ENCODE measurements at places on chromosomes 1 and 21. TPM values are rescaled to one million over a fixed set of nuclear protein-coding genes. Genes with fewer than 3 reads are reported as not detected.

Gene CFHR2
- total RNA-seq: not detected

Gene CDCP2
- not detected for total RNA-seq

Gene OR6N1
- total RNA-seq: not detected

Gene CERS2
- total RNA-seq: 113 TPM

DNA sequence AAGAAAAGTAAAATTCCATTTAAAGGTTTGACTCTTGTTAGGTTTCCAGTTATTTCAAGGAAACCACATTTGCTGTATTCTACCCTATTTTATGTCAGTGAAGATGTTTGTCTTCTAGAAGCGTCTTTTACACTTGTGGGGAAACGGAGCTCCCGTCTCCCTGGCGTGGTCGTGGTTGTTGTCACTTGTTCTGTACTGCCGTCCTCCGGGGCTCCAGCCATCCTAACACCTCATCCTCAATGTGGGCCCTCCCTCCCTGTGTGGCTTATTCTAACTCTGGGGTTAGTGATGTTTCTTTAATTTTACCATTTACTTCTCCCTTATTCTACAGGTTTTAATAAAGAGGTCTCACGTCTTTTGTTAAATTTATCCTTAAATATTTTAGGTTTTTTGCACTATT, 52.7 kb upstream of the DIP2A start:
- DNase-seq: no peak
- no peaks in the 10 kb centered on the region for H3K4me1 ChIP-seq
- no peaks in the 10 kb centered on the region for H3K36me3 ChIP-seq
- H3K4me3 ChIP-seq: no peak overlapping the region
- no peaks in the 10 kb centered on the region for H3K27me3 ChIP-seq
- no peak overlapping the region for H3K27ac ChIP-seq

- DNase-seq: no peak
- no peaks in the 10 kb centered on the region for H3K27me3 ChIP-seq
- no peak overlapping the region for H3K4me3 ChIP-seq
- H3K27ac ChIP-seq: no peak overlapping the region
Measured at GRCh38 chr1:43044572-43045361, 86.1 kb upstream of the SLC2A1 start.

GRCh38 chr1:7566417-7567375, 204.4 kb upstream of the VAMP3 start:
- H3K27ac ChIP-seq: no peak overlapping the region
- H3K27me3 ChIP-seq: peaks cover 37% of the 10 kb centered on the region
- H3K36me3 ChIP-seq: no peaks in the 10 kb centered on the region
- no peak overlapping the region for H3K4me3 ChIP-seq
- H3K4me1 ChIP-seq: no peaks in the 10 kb centered on the region

- H3K4me1 ChIP-seq: no peaks in the 10 kb centered on the region
- no peaks in the 10 kb centered on the region for H3K27me3 ChIP-seq
- H3K4me3 ChIP-seq: no peak overlapping the region
- no peaks in the 10 kb centered on the region for H3K36me3 ChIP-seq
- DNase-seq: no peak
Measured at GRCh38 chr1:171427852-171428471, 57.4 kb upstream of the PRRC2C start.

DNA sequence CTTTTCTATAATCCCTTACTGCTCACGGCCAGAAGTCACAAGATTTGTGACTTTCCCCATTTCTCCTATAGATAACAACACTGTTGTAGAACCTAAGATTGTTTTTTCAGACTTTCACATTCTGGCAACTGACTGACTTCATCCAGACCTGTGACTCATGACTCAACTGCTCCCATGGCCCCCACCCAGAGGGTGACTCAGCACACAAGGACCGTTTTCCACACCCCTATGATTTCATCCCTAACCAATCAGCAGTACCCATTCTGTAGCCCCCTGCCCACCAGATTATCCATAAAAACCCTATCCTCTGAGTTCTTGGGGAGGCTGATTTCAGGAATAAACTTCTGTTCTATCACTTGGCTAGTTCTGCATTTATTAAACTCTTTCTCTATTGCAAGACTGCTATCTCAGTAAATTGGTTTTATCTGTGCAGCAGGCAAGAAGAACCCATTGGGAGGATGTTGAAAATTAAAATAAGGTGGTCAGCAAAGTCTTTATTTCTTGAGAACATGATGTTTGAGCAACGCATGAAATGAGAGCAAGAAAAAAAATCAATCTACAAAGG, 79.7 kb downstream of the NGF start:
- no peaks in the 10 kb centered on the region for H3K4me1 ChIP-seq
- H3K27ac ChIP-seq: no peak overlapping the region
- H3K36me3 ChIP-seq: no peaks in the 10 kb centered on the region
- H3K4me3 ChIP-seq: no peak overlapping the region

GRCh38 chr1:1756661-1757421, 21.4 kb downstream of the NADK start:
- no peak overlapping the region for H3K4me3 ChIP-seq
- peaks cover 44% of the 10 kb centered on the region for H3K4me1 ChIP-seq

DNA sequence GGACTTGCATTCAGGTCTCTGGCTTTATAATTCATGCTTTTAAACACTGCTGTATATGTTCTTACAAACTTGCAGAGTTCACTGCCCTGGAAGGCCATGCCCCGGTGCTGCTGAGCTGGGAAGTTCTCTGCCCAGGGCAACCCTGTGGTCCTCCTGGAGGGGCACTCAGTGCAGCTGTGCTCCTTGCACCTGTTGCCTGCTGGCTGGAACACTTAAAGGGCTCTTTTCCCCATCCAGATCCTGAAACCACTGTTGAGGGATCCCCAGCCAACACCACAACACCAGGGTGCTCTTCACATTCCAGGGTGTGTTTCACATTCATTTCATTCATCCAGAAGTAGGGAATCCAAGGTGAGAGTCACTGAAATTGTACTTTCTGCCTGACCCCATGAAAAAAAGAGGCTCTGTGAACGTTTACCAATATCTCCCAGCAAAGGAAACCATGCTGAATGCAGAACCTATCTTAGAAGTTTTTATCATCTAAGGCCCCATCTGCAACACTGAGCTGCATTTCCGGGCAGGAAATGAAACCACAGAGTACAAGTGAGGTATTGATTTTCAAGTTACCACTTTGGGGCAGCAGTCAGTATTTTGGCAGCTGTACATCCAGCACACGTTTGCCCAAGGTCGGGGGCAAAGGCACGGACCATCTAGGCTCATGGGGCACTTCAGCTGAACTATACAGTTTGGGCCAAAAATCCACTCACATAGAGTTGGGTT, 16.4 kb upstream of the KIAA0040 start:
- H3K36me3 ChIP-seq: no peaks in the 10 kb centered on the region
- H3K4me3 ChIP-seq: no peak overlapping the region
- no peak overlapping the region for H3K27ac ChIP-seq

- H3K27ac ChIP-seq: no peak overlapping the region
- DNase-seq: no peak
- no peak overlapping the region for H3K4me3 ChIP-seq
- peaks cover 8% of the 10 kb centered on the region for H3K27me3 ChIP-seq
- no peaks in the 10 kb centered on the region for H3K36me3 ChIP-seq
Measured at GRCh38 chr21:37870221-37870620, 46.0 kb downstream of the KCNJ6 start.

DNA sequence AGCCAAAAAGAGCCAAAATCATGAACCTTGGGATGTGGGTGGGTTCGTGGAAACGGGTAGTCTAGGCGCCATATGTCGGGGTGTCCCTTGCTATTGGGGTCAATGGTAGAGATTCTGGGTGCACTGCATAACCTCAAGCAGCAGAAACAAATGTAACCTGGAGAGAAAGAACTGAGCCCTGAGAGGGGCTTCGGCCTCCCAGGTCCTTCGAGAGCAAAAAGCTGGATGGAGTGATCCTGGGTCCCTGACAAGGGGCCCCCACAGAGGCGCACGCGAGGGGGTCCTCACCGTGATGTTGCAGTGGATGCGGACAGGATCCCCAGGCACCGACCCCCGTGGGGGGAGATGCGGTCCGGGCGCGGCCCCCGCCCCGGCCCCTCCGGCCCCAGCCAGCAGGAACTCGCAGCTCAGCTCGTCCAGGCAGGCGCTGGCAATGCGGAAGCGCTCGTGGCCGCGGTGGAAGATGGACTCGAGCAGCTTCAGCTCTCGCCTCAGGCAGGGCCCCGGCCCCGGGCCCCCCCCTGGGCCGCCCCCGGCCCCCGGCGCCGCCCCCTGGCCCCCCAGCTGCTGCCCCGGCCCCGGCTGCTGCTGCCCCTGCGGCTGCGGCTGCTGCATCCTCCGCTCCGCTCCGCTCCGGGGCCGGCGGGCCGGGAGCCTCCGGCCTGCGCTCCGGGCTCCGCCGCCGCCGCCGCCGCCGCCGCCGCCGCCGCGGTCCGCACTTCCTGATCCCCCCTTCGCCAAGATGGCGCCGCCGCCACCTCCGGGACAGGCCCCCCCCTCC, at the start of gene UBE2Q1:
TSS of gene UBE2Q1 (minus strand) at position 724 of the 781 bp plus-strand sequence. CDS start at position 615, 109 bp downstream.
- H3K36me3 ChIP-seq: peaks cover 28% of the 10 kb centered on the region
- H3K27ac ChIP-seq: peak within 1 kb of the TSS; percentile 61
- H3K27me3 ChIP-seq: no peaks in the 10 kb centered on the region
- DNase-seq: no peak

DNA sequence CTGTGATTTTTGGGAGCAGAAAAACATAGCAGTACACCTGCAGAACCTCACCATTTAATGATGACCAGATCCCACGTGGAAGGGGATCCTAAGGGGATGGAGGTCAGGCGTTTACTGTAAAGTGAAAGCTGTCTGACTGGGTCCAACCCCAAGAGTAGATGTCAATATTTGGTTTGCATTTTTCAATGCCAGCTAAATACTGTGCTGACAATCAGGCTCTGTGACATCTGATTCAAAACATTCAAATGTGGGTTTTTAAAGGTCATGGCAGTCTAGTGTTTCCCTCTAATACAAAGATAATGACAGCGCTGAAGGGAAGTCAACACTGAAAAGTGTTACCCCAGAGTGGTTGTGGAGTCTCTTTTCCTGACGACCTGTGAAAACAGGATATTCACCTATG, 68.1 kb downstream of the SPAG17 start:
- no peak overlapping the region for H3K27ac ChIP-seq
- no peak overlapping the region for H3K4me3 ChIP-seq
- H3K27me3 ChIP-seq: no peaks in the 10 kb centered on the region
- H3K4me1 ChIP-seq: peaks cover 12% of the 10 kb centered on the region

GRCh38 chr1:242187816-242188215, 188.9 kb upstream of the MAP1LC3C start:
- no peaks in the 10 kb centered on the region for H3K36me3 ChIP-seq
- no peaks in the 10 kb centered on the region for H3K4me1 ChIP-seq
- H3K4me3 ChIP-seq: no peak overlapping the region
- DNase-seq: no peak

- H3K27me3 ChIP-seq: no peaks in the 10 kb centered on the region
- H3K36me3 ChIP-seq: no peaks in the 10 kb centered on the region
- H3K27ac ChIP-seq: no peak within 1 kb of the TSS
- H3K4me3 ChIP-seq: no peak within 1 kb of the TSS
- DNase-seq: no peak
- H3K4me1 ChIP-seq: no peaks in the 10 kb centered on the region
Measured at GRCh38 chr1:200872446-200873115, at the start of gene GPR25. TSS of gene GPR25 (plus strand) at chr1:200872981. CDS start at chr1:200873038, 57 bp downstream.
